ENCODE measurements at places on chromosomes 16 and 17.

DNA sequence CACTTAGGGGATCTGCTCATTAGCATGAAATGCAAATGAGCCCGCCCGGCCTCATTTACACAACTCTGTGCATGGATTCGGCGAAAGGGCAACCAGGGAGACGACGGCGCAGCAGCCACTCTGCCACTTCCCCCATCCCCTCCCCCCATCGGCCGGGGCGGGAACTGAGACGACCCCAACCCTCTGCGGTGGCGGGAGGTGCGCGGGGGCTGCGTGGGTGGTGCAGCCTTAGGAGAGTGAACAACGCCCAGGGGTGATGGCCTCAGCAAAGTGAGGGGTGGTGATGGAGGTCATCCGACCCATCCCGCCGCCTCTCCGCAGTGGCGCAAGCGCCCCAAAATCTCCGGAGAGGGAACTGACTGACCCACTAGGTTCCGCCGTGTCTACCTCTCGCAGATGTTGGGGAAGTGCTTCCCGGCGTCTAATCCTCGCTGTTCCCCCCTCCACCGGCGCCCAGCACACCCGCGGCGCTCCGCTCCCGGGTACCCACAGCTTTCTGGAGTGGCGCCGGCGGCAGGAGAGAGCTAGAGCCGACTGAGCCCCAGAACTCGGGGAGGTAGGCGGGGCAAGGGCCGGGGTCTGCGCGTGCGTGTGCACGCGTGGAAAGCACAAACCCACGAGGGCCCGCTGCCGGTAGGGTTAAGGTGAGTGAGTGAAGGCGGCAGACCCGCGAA, 1.4 kb upstream of the CACNA1G start:
- DNase-seq, result no peak

DNA sequence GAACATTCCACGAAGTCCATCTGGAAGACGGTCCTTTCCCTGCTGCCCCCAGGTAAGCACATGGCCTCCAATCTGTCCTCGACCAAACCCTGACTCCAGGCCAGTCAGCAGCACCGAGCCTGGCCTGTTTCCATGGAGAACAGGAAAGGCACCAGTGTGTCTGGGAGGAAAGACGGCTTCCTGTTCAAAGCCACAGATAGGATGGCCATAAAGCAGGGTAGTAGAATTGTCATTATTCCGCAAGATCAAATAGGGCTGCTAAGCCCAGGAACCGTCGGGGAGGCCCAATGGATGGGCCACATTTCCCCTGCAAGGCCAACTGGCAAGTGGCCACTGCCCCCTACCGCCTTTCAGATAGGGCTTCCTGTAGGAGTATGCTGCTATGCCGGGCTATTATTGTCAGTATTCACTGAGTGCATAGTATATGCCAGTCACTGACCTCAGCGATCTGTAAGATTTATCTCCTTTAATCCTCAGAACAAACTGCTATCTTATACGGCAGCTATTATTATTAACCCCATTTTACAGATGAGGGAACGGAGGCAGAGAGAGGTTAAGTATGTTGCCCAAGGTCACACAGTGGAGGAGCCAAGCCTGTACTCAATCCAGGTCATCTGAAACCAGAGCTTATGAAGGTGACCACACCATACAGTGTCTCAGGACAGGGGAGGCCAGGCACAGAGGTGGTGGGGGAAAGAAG, 23.0 kb upstream of the PLCG2 start:
- DNase-seq, result no peak

DNA sequence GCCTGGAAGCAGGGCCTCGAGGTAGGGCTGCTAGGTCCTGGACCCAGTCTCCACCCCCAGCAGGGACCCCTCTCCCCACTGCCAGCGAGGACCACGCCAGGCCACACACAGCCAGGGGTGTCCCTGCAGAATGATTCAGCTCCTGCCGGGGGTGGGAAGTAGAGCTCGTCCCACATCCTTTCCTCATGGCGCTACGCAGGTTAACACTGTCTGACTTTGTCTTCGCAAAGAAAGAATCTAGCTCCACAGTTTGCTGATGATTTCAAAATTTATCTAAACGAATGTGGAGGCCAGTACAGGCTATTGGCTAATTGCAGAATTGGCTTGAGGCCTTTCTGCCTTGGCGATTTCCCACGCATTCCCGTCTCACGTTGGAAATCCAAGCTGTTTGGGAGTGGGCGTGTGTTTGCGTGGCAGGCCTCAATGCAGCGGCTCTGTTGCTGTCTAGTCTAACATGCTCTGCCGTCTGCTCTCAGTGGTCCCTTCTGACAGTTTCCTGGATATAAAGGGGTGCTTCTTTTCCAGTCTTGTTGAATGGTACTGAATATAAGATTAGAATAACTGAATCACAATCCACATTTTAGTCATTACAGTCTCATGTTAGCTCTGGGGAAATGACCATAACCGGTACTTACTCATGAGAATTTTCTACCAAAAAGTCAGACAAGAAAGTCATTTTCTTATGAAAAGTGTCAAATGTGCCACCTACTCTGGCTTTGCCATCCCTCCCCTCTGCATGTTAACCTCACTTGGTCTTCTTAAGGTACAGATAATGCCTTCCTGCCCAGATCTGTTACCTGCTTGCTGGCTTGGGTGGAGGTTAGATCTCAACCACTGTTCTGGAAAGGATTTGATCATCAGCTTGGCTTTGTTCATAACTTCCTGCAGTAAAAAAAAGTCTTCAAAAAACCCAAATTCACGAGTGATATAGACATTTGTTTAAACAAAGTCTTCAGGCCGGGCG, 252.4 kb downstream of the NTN1 start:
- DNase-seq, result no peak

GRCh38 chr17:41629826-41630670, 5.7 kb upstream of the KRT17 start:
- no peak for DNase-seq

GRCh38 chr17:56309897-56310296, 156.6 kb downstream of the ANKFN1 start:
- no peak for DNase-seq

DNA sequence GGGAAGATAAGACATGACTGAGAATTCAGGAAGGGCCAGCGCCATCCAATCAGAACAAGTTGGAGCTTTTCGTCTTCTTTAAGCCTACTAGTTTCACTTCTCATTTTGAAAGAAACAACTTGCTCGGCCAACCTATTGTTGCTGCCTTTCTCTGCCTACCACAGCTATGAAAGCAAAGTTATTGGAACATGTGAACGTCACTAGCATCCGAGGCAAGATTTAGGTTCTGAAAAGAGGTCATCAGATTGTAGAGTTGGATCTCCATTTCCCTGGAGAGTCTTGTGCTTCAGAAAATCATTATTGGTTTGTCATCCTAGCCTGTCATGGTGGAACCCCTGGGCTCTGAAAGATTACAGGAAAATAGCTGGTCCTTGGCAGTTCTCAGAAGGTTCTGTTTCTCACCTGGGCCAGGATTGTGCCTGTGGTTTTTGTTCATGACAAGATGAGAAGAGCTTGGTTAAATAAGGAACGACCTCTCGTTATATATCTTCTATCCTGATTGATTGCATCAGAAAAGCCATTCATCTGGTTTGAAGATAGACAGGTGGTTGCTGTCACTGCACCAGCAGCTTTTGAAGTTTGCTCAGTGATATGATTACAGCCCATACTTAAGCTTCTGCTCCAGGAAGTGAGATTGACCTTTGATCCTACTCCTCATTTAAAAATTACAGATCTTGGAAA, 25.3 kb downstream of the CDH13 start:
- no peak for DNase-seq

DNA sequence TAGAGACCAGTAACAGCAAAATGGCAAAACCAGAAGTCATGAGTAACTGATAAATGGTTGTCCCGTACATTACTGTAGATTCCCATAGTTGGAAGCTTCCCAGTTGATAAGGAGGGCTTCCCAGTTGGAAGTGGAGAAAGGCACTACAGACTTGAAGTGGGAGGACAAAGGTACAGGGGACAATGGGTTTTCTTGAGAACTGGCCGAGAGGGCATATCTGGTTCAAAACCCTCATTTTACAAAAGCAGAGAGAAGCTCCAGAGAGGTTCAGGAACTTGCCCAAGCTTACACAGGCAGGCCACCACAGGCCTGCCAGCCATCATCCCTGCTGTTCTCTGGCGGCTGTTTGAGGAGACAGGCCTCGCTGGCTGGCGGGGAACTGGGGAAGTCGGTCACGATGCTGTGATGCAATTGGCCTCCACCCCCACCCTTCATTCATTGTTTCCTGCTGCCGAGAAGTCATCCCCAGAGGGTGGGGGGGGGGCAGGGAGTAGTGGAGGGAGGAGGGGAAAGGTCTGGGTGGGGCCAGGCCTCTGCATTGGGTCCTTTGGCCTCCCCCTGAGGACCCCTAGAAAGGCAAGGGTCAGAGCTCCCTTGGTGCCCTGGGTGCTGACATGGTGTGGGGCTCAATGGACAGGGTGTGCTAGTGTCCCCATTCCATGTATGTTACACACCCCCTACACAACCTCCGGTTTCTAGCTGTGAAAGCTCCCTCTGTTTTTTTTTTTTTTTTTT, 3.0 kb downstream of the UBALD2 start:
- no peak for DNase-seq

DNA sequence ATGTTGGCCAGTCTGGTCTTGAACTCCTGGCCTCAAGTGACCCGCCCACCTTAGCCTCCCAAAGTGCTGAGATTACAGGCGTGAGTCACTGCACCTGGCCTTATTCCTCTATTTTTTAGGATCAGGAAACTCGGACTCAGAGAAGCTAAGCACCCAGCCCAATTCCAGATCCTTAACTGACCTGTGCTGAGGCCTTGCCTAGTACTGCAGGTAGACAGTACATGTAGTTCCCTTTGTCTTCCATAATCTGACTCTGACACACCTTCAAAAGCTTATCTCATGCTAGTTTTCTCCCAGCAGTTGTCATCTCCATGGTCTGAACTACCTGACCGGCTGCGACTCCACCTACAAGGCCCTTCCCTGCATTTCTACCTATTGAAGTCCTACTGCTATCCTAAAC, 65.7 kb upstream of the AXIN2 start:
- no peak for DNase-seq

GRCh38 chr16:46739934-46740333, 8.2 kb downstream of the MYLK3 start:
- DNase-seq, result no peak

DNA sequence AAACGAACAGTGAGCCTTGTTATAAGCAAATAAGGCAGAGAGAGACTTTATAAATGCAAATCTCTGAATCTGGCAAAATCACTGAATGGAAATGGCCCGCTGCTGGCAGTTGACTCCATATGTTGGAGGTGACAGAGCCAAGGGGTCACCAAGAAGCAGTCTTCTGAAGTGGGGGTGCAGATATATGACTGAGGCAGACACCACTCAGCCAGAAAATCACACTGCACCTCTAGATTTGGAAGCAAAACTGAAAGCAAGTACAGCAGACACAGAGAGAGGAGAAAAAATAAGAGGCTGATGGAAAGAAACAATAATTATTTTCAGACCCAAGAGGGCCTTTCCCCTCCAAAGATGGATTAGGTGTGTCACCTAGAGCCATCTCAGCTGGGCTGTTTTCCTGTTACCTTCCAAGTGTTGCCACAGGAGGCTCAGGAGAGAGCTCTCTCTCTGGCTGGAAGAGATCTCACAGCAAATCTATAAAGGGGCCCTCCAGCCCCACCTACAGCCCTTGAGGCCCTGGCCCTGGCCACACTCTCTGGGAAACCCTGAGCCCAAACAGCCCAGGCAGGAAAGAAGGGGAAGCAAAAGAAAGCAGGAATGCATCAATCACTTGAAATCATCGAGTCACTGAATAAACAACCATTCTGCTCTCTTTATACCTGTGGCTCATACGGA, 585.1 kb upstream of the PSMD7 start:
- no peak for DNase-seq

GRCh38 chr17:43914451-43914850, 7.1 kb upstream of the MPP2 start:
- DNase-seq, result no peak

DNA sequence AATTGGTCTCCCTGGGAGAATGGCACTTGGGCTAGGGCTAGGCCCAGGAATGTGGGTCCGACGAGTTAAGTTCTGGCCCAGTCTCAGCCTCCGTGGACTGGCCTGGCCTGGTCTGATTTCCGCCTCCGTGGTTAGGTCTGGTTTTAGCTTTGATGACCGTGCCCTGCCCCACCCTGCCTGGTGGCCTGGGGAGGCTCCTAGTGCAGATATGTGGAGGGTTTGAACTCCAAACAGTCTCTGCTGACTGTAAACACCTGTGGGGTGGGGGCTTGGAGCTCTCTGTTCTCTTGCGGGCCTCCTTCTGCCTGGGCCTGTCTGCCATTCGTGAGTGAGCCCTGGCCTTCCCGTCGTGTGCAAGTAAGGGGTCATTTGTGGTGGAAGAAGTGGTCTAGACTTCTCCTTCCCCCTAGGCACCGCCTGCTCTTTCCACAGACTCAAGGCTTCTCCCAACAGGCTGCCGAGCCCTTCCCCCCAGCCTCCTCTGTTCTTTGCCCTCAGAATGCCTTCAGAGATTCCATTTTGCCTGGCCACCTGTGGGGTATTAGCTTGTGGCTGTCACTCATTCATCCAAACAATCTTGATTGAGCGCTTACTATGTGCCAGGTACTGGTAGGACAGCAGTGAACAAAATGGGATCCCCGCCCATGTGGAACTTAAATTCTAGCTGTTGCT, 1.6 kb downstream of the ATP6V0C start:
- no peak for DNase-seq

- no peak for DNase-seq
Measured at GRCh38 chr16:52953215-52953614, 99.5 kb downstream of the CHD9NB start.

DNA sequence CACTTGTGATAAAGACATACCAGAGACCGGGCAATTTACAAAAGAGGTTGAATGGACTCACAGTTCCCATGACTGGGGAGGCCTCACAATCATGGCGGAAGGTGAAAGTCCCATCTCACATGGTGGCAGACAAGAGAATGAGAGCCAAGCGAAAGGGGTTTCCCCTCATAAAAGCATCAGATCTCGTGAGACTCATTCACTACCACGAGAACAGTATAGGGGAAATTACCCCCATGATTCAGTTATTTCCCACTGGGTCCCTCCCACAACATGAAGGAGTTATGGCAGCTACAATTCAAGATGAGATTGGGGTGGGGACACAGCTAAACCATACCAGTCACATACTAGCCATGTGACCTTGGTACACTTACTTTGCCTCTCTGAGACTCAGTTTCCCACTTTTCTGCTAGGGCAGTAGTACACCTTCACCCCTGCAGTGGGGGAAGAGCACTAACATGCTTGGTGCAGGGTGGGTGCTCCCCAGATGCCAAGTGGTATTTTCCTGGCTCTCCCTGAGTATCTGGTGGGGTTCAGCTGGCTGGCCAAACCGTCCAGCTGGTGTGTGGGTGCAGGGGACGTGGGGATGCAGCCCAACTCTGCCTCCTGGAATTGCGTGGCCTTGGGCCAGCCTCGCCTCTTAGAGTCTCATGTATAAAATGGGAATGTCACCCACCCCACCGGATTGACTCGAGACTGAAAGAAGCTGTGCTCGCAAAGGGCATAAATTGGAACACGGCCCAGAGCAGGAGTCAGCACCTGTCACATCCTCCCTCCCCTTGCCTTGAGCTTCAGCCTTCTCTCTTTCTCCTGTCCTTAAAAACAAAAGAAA, 364.1 kb downstream of the CPPED1 start:
- DNase-seq, result no peak
